ENCODE measurements at places on chromosomes 3 and 15.

DNA sequence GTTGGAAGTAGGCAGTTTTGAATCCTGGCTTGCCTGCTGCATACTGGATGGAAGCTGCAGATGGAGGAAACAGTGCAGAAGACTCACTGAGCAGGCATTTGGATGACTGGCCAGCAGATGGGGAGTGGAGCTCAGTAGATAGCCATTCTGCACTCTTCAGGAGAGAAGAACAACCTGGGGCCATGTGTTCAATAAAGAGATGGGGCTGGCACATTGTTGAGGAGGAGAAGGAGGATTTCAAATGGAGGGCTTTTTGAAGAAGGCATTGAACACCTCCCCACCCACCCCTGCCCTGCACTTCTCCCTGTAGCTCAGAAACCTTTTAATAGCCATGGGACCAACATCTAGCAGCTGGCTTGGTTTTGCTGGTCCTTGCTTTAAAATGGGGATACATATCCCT, 109.8 kb downstream of the CACNA1D start:
- DNase-seq = no peak

- DNase-seq = no peak
Measured at GRCh38 chr15:70299931-70300869, 202.5 kb upstream of the TLE3 start.

DNA sequence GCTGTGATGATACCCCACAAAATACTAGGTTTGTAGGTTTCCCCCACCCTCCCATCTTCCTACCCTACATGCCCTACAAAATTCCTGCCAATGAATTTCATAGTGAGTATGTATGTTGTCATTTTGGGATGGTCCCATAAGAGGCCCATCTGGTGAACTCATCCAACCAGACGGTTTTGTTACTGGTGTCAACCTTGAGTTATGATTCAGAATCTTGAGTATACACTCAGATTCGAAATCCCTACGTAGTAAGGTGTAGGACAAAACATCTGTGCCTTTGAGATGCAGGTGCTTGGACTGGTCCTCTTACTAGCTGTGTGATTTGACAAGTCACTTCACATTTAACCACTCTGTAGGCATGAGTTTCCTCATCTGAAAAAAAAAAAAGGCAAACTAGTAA, 3.6 kb downstream of the SIAH2 start:
- DNase-seq = no peak

DNA sequence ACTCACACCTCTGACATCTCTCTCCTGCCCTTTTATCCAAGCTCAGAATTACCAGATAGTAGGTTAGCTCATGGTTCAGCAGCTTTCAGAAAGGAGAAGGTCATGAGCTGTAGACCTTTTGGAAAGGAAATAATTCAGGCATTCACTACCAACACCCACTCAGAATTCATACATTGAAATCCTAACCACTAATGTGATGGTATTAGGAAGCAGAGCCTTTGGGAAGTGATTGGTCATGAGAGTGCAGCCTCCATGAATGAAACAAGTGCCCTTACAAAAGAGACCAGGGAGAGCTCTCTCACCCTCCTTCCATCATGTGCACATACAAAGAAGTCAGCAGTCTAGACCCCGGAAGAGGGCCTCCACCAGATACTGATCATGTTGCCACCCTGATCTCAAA, 315.8 kb upstream of the CCDC54 start:
- DNase-seq = no peak

GRCh38 chr3:151446002-151446340, 14.9 kb downstream of the IGSF10 start:
- DNase-seq = no peak

- DNase-seq = no peak
Measured at GRCh38 chr3:102094506-102094905, 245.2 kb downstream of the NFKBIZ start.

GRCh38 chr15:94631608-94632007, 400.2 kb downstream of the MCTP2 start:
- no peak for DNase-seq

DNA sequence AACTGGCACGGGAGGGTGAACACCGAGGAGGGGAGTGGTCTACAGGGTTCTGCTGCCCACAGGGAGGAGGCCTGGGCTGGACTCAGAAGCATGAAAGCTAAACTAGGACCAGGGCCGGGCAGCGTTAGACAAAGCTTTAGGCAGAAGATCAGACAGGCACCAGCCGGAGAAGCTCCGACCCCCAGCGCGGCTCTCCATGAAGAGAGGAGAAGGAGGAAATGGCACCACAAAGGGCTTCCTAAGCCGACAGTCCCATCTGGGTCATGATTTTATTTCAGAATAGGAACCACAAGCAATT, 61.2 kb downstream of the RUBCN start:
- no peak for DNase-seq

- no peak for DNase-seq
Measured at GRCh38 chr3:122985539-122985938, 42.0 kb downstream of the SEMA5B start.
